GM23248 (cell line): ENCODE measurements at places on chromosomes 5 and 9.

GRCh38 chr9:6715755-6716643 is 41.8 kb upstream of the KDM4C start:
- DNase-seq = peak; percentile 46

- no peak for DNase-seq
These were observed 56.9 kb upstream of the MTMR12 start for GRCh38 chr5:32369542-32370155.

DNA sequence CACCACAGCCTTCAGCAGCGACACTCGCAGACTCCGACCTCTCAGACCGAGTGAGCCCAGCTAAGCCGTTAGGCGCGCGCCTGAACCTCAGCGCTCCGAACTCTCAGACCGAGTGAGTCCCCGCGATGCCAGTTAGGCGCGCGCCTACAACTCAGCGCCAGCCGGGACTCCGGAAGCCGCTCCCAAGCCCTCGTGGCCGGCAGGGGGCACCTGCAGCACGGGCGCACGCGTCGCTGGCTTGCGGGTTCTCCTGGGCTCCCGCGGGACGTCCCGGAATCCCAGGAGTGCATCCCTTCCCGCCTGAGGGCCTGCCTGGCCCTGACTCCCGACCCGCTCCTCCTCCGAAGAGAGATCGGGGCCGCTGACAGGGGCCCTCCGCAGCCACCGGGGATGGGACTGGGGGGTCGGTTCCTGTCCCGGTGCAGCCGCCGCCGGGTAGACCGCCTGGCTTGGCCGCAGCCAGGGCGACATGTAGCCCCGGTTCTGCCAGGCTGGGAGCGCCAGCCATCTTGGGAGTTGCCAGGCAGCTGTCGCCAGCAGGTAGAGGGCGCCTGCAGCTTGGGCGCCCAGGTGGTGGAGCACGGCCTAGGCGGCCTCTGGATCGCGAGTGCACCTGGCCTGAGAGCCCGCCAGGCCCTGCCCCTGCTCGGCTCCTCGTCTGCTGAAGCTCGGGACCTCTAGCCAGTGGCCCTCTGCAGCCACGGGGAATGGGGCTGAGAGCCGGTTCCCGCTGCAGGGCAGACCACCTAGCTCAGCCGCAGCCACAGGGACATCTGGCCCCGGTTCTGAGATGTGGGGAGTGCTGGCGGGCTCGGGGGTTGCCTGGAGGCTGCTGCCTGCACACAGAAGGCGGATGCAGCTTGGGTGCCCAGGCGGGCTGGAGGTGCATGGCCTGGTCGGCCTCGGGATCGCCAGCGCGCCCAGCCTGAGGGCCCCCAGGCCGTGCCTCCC is at the start of gene ANKRD18A:
ANKRD18A (minus strand) TSS at position 114 of the 951 bp plus-strand sequence. CDS start 311 bp downstream, outside the sequence.
- peak; percentile 80 for DNase-seq

GRCh38 chr5:142287096-142287972 is 37.5 kb downstream of the SPRY4 start:
- DNase-seq = no peak

GRCh38 chr9:93010056-93010455 is 48.4 kb upstream of the SUSD3 start:
- DNase-seq = no peak

DNA sequence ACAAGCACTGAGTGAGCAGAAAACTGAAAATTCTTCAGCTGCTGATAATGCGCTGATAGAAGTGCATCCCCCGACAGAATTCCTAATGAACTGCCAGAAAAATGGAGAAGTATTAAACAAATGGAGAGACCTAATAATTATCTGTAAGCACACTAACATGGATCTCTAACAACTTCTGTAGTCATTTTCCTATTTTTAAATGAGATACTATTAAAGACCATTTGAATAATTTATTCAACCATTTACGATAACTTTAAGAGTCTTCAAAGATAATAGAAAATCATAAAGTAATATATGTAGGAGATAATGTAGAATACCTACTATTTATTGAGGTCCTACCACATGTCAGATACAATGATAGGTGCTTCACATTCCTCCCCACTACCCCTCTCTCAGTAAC is 72.9 kb downstream of the EFNA5 start:
- no peak for DNase-seq

- DNase-seq = no peak
These were observed 225.4 kb downstream of the MTRR start for GRCh38 chr5:8094304-8094703.

DNA sequence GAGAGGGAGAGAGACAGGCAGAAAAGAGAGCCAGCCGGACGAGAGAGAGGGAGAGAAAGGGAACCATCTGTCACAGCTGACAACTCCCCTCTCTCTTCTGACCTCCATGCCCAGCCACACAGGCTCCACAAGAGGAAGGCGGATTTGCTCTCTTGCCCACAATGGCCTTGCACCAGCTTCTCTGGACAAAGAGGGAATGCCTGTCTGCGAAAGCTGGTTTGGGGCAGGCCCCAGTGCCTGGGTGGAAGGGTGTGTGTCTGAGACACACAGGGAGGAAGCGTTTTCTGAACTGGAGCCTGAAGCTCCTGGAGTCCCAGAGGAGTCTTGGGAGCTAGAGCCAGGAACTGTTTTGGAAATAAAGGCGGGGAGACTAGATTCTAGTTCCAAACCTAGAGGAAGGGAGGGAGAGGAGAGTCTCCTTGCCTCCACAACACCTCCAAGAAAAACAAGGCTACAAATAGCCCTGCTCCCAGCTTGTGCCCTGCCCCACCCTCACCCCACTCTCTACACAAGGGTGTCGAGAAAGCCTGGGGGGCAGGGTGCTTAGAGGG is 12.5 kb downstream of the C1QTNF2 start:
- DNase-seq = peak; percentile 6

- DNase-seq = peak; percentile 35
These were observed 434.5 kb upstream of the TUSC1 start for GRCh38 chr9:26112724-26113123.
